ENCODE measurements at places on chromosomes 6 and 20. TPM values are rescaled to one million over a fixed set of nuclear protein-coding genes. Genes with fewer than 3 reads are reported as not detected.

ZSCAN23 gene
- 0.53 TPM for total RNA-seq

SLC32A1 gene
- total RNA-seq, result not detected

BHLHE23 gene
- not detected for total RNA-seq

REPS1 gene
- total RNA-seq, result 16.7 TPM

PLCB4 gene
- not detected for total RNA-seq

DNAH8 gene
- not detected for total RNA-seq

TAGAP gene
- not detected for total RNA-seq

TNFAIP3 gene
- total RNA-seq, result 4.4 TPM

OR2B2 gene
- not detected for total RNA-seq

OTOR gene
- total RNA-seq, result not detected

KIF25 gene
- 0.71 TPM for total RNA-seq

TCF21 gene
- 0.58 TPM for total RNA-seq

MBOAT1 gene
- 12.7 TPM for total RNA-seq

ID4 gene
- total RNA-seq, result 3.5 TPM

FBXO5 gene
- total RNA-seq, result 12.7 TPM

SNAI1 gene
- 2.0 TPM for total RNA-seq

ETV7 gene
- not detected for total RNA-seq

F13A1 gene
- not detected for total RNA-seq
